ENCODE measurements at places on chromosomes 1 and 21. TPM values are rescaled to one million over a fixed set of nuclear protein-coding genes. Genes with fewer than 3 reads are reported as not detected.
A peak's percentile ranks its signal among the peaks of the same experiment; 100 is the strongest.

GRCh38 chr1:172221436-172221835, 199.0 kb upstream of the C1orf105 start:
- no peaks in the 10 kb centered on the region for H3K4me1 ChIP-seq
- no peak for DNase-seq
- no peak overlapping the region for H3K4me3 ChIP-seq
- no peak overlapping the region for H3K27ac ChIP-seq

DNA sequence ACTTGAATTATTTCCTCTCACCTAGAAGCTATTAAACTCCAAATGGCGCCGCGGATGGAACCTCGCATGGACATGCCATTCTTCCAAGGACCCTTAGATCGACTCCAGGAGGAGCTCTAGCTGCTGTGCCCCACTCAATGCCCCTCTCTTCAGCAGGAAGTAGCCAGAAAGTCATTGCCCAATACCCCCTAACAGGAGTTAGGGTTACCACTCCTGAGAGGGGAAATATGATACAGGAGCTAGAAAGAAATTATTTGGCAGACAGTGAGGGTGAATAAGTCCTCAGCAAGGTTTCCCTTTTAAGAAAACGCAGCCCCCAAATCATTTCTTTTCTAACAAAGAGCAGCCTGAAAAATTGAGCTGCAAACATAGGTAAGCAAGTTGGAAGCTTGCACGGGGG, 28.6 kb downstream of the TFB2M start:
- H3K27me3 ChIP-seq = no peaks in the 10 kb centered on the region
- peaks cover 15% of the 10 kb centered on the region for H3K36me3 ChIP-seq
- no peak overlapping the region for H3K27ac ChIP-seq
- no peaks in the 10 kb centered on the region for H3K4me1 ChIP-seq

S100A2 gene
- total RNA-seq = not detected

DNA sequence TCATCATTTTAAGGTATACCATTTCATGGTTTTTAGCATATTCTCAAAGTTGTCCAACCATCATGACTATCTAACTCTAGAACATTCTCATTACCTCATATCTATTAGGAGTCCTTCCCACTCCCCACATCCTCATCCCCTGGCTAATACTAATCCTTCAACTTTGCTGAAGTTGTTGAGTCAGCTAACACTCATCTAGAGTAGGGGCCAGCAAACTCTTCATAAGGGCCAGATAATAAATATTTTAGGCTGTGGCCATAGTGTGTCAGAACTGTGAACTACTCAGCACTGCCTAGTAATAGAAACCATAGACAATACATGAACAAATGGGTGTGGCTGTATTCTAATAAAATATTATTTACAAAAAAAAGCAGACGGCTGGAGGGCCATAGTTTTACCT, 43.0 kb downstream of the TOR3A start:
- peaks cover 24% of the 10 kb centered on the region for H3K4me1 ChIP-seq
- H3K4me3 ChIP-seq = no peak overlapping the region
- no peaks in the 10 kb centered on the region for H3K27me3 ChIP-seq
- no peaks in the 10 kb centered on the region for H3K36me3 ChIP-seq

- H3K27me3 ChIP-seq = no peaks in the 10 kb centered on the region
- no peak overlapping the region for H3K4me3 ChIP-seq
- peaks cover 14% of the 10 kb centered on the region for H3K4me1 ChIP-seq
- DNase-seq = no peak
These were observed 3.3 kb upstream of the PKNOX1 start for GRCh38 chr21:42970946-42971653.

GRCh38 chr21:45363921-45364467, 41.0 kb upstream of the COL18A1 start:
- H3K27me3 ChIP-seq = no peaks in the 10 kb centered on the region
- peak overlapping the region; percentile 14 for H3K4me3 ChIP-seq

OPRD1 gene
- total RNA-seq = under 0.01 TPM

GRCh38 chr1:207048041-207048440, 3.0 kb downstream of the YOD1 start:
- H3K27ac ChIP-seq = no peak overlapping the region
- H3K36me3 ChIP-seq = peaks cover 19% of the 10 kb centered on the region
- H3K4me1 ChIP-seq = peaks cover 65% of the 10 kb centered on the region
- no peaks in the 10 kb centered on the region for H3K27me3 ChIP-seq
